ENCODE measurements at places on chromosomes 1 and 21.

DNA sequence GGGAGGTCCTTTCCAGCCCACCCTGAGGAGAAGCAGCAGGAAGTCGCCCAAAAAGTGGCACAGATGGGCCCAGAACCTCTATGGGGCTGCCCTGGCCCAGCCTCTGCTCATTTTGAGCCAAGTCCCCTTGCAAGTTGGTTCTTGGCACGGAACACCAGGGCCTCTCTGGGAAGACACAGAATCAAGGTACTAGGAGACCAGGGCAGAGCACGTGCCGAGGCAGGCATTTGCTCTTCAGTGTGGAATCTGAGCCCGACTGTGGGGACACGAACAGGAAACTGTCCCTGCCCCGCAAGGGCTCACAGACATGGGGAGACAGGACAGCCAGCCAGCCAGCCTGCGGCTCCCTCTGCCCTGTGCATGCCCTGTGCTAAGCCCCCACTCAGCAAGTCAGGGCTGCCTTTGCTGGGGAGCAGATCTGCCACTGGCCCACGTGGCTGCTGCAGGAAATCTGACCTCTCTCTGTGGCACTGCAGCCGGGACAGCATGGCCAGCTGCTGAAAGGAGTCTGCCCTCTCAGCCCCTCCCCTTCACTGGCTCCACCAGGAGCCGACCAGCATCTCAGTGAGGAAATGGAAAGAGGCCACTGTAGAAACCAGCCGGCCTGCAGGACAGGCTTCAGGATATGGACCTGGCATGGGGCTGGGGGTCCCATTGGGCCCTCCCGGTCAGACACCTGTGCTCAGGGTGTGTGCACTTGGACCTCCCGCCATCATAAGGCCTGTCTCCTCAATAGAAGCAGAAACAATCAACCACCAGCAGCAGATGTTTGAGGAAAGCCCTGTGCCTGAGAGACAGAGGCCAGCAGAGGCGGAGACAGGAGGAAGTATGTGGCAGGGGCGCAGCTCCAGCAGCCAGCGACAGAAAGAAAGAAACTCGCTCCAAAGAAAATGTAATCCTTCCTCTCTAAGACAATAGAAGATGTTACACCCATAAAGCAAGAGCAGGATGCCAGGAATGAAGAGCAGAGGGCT is 3.7 kb downstream of the ARHGEF16 start:
- DNase-seq: no peak

GRCh38 chr1:39701049-39701439 is 9.8 kb upstream of the HPCAL4 start:
- DNase-seq: no peak

DNA sequence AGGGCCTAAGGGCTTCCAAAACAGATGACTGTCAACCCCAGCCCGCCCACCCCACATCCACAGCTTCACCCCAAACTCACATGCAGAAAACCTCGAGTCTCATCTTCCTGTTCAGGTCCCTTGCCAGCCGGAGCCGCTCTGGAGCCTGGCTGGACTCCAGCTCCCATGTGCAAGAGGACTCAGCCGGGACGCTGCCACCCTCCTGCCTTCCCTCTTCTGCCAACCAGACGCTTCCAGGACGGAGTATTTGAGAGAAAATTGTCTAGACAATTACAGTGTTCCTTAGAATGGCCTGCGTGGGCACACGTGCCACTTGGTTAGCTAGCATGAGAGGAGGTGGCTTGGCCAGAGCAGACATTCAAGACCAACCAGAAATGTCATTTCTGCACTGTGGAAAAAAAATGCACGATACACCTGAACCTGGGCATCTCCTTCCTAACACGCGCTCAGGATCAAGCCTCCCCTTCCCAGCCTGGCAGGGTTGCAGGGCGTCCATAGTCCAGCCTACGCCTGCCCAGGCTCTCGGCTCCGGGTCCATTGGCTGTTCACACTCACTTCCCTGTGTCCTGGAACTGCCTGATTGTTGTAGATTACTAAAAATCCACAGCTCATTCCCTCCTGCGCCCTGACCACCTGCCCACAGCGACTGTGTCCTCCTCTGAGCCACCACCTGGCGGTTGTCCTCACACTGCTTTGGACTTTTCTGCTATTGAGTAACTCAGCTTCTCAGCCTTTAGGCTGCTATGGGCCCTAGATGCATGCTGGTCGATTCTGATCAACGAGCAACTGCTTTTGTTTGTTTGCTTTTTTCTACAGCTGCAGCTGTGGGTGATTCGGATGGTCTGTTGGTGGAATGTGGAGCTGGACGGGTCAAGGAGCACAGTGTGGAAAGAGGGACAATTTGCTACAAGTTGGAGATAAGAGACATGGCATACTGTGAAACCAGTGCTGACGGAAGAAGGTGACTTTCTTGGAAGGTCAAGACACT is at the start of gene CLDN14:
TSS of gene CLDN14 (minus strand) at position 708 of the 988 bp plus-strand sequence. CDS start 18,427 bp downstream, outside the sequence.
- no peak for DNase-seq

DNA sequence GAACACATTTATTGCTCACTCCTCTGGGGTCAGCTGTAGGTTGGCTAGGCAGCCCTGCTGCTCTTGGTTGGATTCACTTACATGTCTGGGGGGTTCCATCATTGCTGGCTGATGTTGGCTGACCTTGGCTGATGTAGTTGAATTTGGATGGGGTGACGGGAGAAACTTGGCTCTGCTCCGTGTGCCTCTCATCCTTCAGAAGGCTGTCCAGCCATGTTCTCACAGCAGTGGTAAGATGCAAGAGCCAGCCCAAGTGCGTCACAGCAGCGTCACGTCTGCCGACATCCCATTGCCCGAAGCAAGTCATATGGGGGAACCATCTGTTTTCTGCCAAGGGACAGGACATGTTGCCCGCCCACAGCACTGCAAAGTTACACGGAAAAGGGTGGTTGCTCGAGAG is 613.5 kb downstream of the MATN1 start:
- no peak for DNase-seq

DNA sequence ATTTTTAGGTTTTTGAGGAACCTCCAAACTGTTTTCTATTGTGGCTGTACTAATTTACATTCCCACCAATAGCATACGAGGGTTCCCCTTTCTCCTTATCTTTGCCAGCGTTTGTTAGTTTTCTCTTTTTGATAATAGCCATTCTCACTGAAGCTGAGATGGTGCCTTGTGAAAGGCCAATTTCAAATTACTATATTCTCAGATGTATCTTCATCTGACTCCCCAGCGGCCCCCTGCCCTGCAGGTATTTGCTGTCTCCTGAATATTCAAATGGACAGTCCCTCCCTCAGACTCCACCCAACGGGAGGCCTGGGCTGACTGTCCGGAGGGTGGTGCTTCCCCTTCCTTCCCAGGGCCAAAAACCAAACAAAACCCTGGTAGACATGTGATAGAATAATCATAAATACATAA is 33.5 kb upstream of the TARBP1 start:
- no peak for DNase-seq

- DNase-seq: no peak
These were observed 13.8 kb downstream of the UBE4B start for GRCh38 chr1:10046356-10047085.

DNA sequence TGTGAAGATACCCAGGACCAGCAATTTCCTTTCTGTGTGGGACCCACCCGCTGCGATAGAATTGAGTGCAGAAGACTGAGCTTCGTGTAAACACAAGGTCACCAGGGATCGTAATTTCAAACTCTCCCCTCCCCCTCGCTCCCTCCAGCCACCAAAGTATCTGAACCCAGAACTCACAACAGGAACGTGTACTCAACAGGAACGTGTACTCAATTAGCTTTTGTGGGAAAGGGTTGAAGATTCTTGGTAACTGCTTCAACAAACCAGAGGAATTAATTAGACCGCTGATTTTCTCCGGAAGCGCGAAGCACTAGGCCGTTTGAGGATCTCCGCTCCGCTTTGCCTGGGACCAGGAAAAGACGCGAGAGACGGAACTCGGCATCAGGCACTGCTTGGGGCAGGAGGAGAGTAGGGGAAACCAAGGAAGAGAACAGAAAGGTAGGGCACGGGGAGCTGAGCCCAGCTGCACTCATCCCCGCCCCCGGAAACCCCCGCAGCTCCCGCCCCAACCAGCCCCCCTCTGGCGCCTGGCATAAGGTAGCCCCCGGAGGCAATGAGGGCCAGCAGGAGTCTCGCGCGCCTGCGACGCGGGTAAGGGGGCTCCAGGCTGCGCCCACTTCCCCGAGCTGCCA is 453 bp downstream of the DRAM2 start:
- DNase-seq: no peak

DNA sequence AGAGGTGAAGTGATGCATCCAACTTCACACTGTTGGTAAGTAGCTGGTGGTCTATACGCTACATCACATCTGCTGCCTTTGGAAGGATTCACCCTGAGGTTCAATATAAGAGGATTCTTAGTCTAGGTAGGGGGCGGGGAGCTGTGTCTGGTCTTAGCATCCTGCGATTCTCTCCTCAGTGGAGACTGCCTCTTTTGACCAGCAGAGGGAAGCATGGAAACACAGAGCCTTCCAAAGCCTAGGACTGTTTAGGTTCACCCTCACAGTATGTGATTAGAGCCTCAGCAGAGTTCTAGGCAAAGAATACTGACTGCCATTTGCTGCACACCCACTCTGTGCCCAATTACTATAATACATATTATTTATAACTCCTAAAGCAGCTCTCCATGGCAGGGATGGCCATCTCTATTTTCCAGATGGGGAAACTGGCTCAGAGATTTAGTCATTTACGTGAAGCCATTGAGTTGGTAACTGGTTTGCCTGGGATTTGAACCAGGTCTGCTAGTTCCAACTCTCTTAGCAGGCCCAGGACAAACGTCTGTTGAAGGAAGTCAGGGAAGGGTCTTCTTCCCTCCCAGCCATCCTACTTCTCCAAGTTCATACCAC is 28.9 kb upstream of the EFCAB14 start:
- no peak for DNase-seq

GRCh38 chr1:193540511-193540910 is 354.1 kb upstream of the B3GALT2 start:
- no peak for DNase-seq
